ENCODE measurements at places on chromosomes 13 and 19. TPM values are rescaled to one million over a fixed set of nuclear protein-coding genes. Genes with fewer than 3 reads are reported as not detected.

The ADGRE1 gene
- 13.0 TPM for total RNA-seq

DNA sequence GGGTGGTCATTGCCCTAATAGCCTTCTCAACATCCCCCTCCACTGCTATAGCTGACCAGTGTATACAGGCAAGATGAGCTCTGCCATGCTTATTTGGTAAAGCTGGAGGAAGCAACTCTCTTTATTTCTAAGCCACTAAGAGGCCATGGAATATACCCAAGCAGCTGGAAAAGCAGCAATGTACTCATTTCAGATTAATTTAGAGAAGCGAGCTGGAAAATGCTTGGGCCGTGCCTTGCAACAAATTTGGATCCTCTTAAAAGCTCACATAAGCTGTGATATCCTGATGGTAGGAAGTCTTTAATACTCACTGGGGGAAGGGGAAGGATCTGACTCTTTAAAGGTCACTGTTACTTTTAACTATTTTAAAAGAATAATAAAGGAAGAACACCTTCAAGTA, 77.8 kb downstream of the TEX26 start:
- no peaks in the 10 kb centered on the region for H3K4me1 ChIP-seq
- no peak overlapping the region for H3K27ac ChIP-seq
- H3K4me3 ChIP-seq, result no peak overlapping the region
- H3K27me3 ChIP-seq, result no peaks in the 10 kb centered on the region
- H3K36me3 ChIP-seq, result no peaks in the 10 kb centered on the region

GRCh38 chr13:102020611-102021216, 381.1 kb downstream of the FGF14 start:
- H3K36me3 ChIP-seq, result no peaks in the 10 kb centered on the region
- DNase-seq, result no peak
- no peak overlapping the region for H3K27ac ChIP-seq
- H3K4me3 ChIP-seq, result no peak overlapping the region

The SYNGR4 gene
- total RNA-seq, result not detected

- no peak for DNase-seq
- H3K4me1 ChIP-seq, result peaks cover 33% of the 10 kb centered on the region
- peaks cover 34% of the 10 kb centered on the region for H3K36me3 ChIP-seq
- peak overlapping the region; percentile 68 for H3K4me3 ChIP-seq
- H3K27ac ChIP-seq, result peak overlapping the region; percentile 46
- H3K27me3 ChIP-seq, result no peaks in the 10 kb centered on the region
These were observed 752 bp downstream of the RPL18A start for GRCh38 chr19:17860331-17860992.

Data from natural killer cell (primary cell).